ENCODE measurements at places on chromosomes 4 and X. TPM values are rescaled to one million over a fixed set of nuclear protein-coding genes. Genes with fewer than 3 reads are reported as not detected.

DNA sequence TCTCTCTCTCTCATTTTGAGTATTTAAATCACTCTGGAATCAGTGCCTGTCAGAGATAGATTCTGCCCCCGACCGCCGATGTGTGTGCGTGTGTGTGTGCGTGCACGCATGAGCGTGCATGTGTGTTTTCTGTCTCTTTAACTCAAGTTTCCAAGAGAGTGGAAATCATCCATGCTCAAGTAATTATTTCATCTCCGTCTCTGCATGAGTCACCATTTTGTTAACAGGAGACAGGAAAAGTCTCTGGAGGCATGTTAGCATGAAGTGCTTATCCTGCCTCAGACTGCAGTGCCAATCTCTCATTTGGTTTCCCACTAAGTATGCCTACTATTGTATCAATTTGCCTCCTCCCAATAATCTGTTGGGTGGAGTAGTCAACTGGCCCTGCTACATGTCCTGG, 182.9 kb upstream of the NHS start:
- DNase-seq, result no peak

DNA sequence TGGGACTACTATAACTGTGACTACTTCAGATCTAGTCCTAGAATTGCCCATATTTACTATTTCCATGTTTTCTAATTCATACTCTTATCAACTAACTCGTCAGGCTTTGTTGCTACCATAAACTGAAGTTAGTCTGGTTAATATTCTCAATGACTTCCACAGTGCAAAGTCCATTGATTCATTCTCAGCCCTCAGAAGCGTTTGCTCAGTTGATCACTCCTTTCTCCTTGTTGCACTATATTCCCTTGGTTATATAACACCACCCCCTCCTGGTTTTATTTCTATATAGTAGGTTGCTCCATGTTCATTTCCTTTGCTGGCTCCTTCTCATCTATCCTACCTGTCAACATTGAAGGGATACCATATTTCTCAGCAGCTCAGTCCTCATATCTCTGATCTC, 27.2 kb upstream of the SLC6A14 start:
- DNase-seq, result no peak

GRCh38 chrX:19372547-19373331, 29.0 kb downstream of the PDHA1 start:
- peak; percentile 16 for DNase-seq

DNA sequence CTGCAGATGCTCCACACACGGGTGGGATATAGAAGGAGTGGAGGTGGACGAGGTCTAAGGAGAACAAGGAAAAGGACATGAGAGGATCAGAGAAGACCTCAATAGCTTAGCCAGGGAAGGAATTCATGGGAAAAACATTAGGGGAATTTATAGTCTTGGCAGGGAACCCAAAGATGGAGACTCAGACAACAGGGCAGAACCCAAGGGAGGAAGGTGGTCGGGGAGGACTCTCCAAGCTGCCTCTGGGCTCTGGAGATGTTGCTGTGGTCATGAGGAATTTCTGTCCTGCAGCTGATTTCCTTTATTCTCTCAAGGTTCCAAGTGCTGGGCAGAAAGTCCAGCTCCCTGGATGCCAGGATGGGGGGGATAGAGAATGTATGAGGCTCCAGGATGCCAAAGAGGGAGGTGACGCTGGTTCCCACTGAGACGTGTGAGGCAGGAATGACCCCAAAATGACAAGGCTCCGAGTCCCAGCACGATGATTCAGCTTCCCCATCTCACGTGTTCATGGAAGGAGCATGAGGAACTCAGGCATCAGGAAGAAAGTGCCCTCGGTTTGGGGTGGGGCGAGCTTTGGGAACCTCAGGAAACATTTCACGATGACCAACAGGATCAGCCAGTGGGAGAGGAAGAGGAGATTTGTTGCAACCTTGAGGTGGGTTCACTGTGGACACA, 57.0 kb upstream of the PPP2R3B start:
- DNase-seq, result no peak

DNA sequence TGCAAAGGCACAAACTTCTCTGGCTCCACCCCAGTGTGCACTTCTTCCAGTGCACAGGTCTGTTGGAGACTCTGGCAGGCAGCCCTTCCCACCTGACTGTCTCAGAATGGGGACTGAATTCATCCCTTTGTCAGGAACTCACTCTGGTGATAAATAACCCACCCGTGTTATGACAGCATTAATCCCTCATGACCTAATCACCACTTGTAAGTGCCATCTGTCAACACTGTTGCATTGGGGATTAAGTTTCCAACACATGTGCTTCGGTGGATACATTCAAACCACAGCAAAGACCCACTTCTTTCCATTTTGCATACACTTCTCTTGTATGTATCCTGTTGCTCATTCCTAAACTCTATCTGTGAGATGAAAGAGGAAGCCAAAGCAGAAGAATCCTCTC, 1002.9 kb upstream of the IGFBP7 start:
- DNase-seq, result no peak

DNA sequence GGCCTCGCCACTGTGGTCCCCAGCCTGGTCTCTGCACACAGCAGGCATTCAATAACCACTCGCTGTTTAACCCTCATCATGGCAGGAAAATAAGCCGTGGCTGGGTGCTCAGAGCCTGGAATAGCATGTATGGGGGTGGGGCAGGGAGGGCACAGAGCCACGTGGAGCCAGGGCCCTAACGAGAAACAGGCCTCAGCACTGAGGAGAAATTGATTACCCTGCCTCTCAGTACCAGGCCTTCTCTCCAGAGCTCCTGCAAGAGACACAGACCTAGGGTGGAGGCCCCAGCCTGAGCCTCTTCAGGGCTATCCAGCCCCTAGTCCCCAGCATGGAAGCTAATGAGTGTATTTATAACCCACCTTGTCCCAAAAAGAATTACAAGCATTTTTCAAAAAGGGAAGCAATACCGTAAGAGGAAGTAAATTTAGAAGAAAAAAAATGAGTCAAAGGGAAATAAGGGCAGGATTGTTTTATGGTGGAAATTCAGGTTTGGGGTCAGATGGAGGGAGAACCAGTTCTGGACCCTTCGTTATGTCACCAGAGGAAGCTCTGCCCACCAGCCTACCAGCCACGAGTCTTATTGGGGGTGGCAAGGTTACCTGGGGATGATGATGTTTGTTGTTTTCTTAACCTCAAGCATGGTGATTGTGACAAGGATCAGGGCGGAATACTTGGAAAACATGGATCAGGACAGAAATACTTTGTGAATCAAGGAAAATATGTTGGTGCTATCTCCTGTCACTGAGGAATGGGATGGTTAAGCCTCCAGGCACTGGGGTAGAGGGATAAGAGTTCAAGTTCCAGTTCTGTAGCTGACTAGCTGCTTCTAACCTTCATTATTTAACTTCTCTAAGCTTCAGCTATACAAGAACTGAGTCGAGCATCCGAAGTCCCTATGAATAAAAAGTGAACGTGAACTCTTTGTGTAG, 101.9 kb upstream of the RBPJ start:
- no peak for DNase-seq

- DNase-seq, result no peak
Measured at GRCh38 chr4:140305053-140305452, 68.4 kb upstream of the SCOC start.

- DNase-seq, result no peak
Measured at GRCh38 chrX:132704769-132705168, 215.9 kb upstream of the MBNL3 start.

- DNase-seq, result no peak
Measured at GRCh38 chrX:136210806-136211205, 40.4 kb downstream of the MAP7D3 start.

DNA sequence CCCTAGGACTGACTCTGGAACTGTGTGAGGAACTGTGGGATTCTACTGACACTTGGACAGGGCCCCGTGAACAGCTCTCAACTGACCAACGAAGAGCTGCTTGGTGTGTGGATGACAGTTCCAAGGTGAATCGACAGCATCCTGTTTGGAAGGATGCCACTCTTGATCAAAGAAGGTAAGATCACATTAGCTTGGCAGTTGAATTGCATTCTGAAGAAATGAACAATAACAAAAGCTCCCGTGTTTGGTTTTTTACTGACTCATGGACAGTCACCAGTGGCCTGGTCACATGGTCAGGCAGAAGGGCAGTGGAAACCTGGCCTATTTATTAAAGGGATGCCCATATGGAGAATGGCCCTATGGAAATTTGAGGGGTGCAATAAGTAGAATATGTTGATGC, 33.1 kb upstream of the GPR34 start:
- DNase-seq, result no peak

DNA sequence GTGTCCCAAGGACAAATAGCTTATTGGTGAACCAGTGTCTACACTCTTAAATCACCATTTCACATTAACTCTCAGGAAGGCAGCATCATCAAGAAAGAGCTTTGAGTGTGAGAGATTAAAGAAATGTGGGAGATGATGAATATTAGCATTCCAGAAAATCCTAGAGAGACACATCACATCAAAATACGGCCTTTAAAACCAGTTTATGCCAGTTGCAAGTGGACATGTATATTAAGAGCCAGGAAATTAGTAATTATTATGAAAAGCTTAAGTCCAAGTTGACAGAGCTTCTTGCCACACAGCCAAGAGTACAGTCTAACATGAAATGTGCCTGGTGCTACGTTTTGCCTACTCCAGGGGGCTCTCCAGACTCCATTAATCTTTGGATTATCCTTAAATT, 503.0 kb upstream of the BOD1L1 start:
- no peak for DNase-seq

- DNase-seq, result no peak
Measured at GRCh38 chrX:42128587-42128986, 205.2 kb upstream of the CASK start.

DNA sequence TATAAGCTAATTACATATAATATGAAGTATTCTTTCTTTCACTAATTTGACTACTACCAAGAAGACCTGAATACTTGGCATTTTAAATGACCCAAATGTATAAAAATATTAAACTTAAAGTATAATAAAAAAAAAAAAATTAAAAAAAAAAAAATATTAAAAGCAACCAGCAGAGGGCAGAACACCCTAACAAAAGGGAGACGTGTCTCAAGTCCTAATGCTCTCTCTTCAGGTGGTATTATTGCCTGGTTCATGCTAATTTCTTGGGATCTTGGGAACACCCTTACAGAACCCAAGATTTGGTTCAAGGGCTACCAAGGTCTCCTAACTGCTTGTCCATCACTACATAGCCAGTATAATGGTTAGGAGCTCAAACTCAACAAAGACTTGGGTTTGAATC, 754.8 kb downstream of the RAB28 start:
- no peak for DNase-seq

GRCh38 chrX:154142950-154143745, 895 bp upstream of the OPN1LW start:
- no peak for DNase-seq

GRCh38 chr4:161573836-161574235, 590.0 kb downstream of the FSTL5 start:
- no peak for DNase-seq

DNA sequence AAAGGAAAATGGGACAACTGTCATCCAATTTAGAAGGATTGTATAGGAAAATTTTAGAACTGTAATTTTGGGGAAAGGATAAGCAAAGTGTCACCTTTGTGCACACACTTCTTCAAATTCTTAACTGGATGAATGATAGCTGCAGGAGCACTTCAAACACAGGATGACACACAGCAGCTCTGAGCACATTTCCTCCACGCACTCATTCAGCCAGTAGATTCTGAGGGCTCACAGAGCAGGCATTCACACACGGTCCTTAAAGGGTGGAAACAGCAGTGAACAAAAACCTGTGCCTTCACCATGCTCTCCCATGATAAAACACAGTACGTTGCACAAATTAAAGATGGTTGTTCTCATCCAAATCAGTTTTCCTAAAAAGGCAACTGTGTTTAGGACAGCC, 38.5 kb upstream of the KLF3 start:
- no peak for DNase-seq

- no peak for DNase-seq
Measured at GRCh38 chr4:135552131-135552530, 1350.5 kb upstream of the PABPC4L start.

- DNase-seq, result no peak
Measured at GRCh38 chr4:85828027-85828890, 353.3 kb downstream of the ARHGAP24 start.

DNA sequence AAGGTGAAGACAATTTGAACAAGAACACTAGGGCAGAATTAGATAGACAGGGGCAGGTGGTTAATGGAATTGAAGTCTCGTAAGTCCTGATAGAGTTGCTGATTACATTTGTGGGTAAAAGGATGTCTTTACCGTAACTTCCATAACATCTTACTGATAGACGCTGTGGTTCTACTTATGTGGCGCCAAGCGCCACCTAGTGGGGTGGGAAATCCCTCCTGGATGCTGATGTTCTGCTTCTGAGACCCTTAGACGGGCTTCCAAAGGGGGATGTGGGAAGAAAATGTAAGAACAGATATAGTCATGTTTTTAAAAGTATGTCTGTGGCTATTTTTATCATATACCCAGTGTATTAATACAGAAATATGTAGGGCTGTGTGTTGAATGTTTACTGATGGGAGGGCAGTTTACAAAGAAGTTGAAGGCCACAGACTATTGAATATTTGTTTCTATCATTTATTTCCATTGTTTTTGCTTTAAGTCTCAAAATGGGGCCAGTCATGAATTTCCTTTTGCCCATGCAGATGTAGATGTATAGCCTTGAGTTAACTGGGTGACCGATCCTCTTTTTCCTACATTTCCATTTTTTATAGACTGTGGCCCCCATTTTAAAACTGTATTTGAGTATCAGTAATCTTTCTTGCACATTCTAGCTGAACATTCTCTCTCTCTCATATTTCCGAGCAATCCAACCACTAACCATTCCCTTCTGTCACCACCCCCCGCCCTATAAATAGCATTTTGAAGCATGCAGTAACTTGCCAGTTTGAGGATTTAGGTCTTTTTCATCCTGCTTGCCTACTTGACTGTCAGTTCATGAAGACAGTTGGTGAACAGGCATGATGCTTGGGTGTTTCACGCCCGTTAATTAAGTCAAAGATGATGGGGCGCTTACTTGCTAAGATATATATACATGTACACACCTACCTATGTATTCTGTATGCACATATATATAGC, 12.1 kb upstream of the TLR8 start:
- peak; percentile 1 for DNase-seq

DNA sequence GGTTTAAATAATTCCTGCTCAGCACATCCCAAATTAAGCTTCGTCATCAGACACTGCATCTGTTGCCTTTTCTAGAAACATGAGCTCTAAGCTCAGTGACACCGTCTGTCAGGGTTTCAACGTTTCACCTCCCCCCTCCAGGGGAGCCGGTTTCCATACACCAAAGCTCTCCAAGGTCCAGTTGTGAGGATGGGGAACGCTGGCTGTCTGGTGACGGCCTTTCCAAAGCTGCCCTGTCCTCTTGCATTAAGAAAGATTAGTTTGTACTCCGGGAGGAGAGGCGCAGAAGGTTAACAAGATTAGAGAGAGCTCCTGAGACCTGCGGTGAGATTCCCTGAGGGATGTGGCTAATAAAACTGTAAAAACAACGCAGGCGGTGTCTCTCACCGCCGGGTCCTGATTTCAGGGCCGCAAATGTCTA, 43.2 kb downstream of the ASMT start:
- no peak for DNase-seq

LRAT gene
- total RNA-seq, result not detected

GPM6B gene
- not detected for total RNA-seq

MAPK10 gene
- total RNA-seq, result not detected

FREM3 gene
- not detected for total RNA-seq

GYPA gene
- total RNA-seq, result not detected

STATH gene
- total RNA-seq, result not detected

LPAR4 gene
- total RNA-seq, result not detected

PPEF1 gene
- total RNA-seq, result 0.26 TPM

MXRA5 gene
- total RNA-seq, result not detected

MGST2 gene
- total RNA-seq, result 0.66 TPM
